Kidney epithelial cell (primary cell): ENCODE measurements at places on chromosomes 2 and 18. TPM values are rescaled to one million over a fixed set of nuclear protein-coding genes. Genes with fewer than 3 reads are reported as not detected.
A peak's percentile ranks its signal among the peaks of the same experiment; 100 is the strongest.

Gene AQP4
- under 0.01 TPM in 1 of 2 replicates, not detected in the other for total RNA-seq

Gene IGFBP2
- total RNA-seq, result 298 and 307 TPM in 2 replicates

Gene ABCB11
- not detected in 2 replicates for total RNA-seq

Gene ACOXL
- 0.58 and 1.6 TPM in 2 replicates for total RNA-seq

Gene NAT8
- not detected in 2 replicates for total RNA-seq

Gene CKAP2L
- 2.5 and 5.6 TPM in 2 replicates for total RNA-seq

Gene SLC38A11
- total RNA-seq, result 0.46 TPM in 1 of 2 replicates, not detected in the other

Gene KIF5C
- total RNA-seq, result 7.0 and 8.7 TPM in 2 replicates

Gene PLEKHM3
- 6.3 and 11.2 TPM in 2 replicates for total RNA-seq

Gene HJURP
- 6.5 and 13.4 TPM in 2 replicates for total RNA-seq

Gene SLC4A1AP
- 25.0 and 26.4 TPM in 2 replicates for total RNA-seq

- DNase-seq, result no peak
Observed at GRCh38 chr18:50832754-50833153, 12.9 kb upstream of the MRO start.

DNA sequence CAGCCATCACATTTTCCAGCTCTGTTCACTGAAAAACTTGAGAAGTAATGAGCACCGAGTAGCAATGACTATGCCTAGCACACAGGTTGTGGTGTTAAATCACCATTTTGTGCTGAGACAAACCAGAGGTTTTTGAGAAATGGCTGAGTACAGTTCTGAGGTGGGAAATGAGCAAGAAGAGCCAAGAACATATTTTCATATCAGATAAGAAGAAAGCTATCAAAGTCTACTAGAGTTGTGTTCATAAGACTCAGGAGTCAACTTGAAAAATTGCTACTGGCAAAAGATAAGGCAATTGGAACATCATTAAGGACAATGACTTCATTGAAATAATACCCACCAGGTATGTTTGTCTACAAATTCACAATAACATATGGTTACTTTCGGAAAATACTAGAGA, 108.1 kb downstream of the RIT2 start:
- DNase-seq, result no peak

DNA sequence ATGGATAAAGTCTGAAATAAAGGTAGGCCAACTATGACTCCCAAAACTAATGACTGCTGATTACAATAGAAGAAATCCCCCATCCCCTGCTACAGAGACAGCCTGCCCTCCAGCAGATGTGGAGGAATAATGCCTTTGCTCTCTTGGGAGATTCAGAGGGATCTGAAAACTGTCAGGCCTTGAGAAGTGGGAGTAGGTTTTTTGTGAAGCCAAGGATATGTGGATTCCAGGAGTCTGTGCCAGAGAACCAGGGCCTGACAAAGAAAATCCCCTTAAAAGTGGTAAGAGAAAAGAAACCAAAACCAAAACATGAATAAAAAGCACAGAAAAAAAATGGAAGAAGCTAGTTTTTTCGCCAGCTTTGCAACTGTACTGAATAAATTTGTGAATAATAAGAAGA, 397.6 kb downstream of the ZNF521 start:
- DNase-seq, result no peak

- peak; percentile 21 for DNase-seq
Observed at GRCh38 chr2:156083763-156084493, 248.6 kb downstream of the NR4A2 start.

DNA sequence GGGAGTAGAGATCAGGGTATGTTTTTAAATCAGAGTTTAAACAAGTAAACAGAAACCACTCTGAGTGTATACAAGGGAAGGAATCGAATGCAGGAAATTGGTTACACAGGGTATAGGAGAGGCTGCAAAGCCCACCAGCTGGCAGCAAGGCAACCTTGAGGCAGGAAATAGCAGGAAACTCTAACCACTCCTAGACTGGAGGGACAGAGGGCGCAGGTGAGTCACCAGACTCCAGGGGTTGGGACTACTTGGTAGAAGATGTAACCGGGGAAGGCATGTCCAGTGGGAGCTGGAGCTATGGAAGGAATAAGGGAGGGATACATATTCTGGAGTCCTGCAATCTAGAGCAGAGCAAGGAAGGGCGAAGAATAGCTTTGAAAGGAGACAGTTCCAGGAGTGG, 152.3 kb downstream of the MEIS1 start:
- DNase-seq, result no peak

- DNase-seq, result peak; percentile 50
Observed at GRCh38 chr18:73283788-73284187, 416.0 kb upstream of the NETO1 start.

GRCh38 chr2:447902-448665, 160.2 kb upstream of the ALKAL2 start:
- DNase-seq, result no peak

DNA sequence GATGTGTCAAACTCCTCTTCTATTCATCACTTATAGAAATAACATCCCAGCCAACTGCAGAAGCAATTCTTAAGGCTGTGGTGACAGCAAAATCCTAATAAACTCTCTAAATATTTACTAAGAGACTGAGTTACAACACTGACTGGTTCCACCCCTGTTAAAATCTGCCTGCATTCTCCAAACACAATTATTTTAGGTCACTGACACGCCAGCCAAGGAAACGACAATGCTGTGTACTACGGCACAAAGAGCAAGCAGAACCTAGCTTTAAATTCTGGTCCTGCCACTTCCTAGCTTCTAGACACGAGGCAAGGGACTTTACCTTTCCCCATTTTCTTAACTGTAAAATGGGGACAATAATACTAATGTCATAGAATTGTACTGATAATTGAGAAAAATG, 4.1 kb downstream of the CYRIA start:
- DNase-seq, result no peak

DNA sequence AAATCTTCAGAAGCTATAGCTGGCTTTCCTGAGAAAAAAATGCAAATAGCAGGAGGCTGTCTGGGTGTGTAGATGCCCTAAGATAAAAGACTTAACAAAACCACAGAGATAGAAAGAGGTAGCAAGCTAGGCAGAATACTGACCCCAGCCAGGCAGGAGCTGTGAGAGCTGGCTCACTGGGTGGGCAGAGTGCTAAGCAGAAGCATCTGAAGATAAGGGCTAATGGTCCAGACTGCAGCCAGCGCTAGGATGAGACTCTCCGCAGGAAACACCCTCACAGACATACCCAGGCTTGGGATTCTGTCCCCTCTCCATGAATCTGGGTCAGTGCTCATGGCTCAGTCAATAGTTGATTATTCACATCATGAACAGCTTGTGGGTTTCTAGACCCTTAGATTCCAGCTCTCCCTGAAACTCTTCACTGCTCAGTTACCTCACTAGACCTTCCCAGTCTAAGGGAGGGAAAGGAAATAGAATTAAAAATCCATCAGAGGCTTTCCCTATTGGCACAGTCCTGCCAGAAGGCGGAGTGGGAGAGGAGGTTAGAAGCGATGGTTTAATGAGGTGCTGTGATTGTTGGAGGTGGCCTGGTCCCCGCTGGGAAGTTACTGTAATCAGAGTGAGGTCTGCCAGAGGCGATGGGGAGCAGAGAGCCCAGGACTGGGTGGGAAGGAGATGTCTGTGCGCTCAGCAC, 21.4 kb upstream of the CCBE1 start:
- no peak for DNase-seq

DNA sequence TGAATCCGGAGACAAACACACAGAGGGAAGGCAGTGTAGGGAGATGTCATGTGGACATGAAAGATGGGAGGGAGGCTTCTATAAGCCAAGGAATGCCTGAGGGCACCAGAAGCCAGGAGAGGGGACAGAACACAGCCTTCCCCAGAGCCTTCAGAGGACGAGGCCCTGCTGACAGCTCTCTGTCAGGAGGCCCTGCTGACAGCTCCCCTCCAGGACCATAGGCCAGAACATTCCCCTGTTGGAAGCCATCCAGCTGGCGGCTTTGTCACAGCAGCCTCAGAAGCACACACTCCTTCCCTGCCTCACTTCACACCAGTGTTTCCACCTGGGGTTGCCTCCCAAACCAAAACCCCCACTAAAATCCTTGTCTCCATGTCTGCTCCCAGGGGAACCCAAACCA, 171.3 kb upstream of the ID2 start:
- DNase-seq, result no peak

DNA sequence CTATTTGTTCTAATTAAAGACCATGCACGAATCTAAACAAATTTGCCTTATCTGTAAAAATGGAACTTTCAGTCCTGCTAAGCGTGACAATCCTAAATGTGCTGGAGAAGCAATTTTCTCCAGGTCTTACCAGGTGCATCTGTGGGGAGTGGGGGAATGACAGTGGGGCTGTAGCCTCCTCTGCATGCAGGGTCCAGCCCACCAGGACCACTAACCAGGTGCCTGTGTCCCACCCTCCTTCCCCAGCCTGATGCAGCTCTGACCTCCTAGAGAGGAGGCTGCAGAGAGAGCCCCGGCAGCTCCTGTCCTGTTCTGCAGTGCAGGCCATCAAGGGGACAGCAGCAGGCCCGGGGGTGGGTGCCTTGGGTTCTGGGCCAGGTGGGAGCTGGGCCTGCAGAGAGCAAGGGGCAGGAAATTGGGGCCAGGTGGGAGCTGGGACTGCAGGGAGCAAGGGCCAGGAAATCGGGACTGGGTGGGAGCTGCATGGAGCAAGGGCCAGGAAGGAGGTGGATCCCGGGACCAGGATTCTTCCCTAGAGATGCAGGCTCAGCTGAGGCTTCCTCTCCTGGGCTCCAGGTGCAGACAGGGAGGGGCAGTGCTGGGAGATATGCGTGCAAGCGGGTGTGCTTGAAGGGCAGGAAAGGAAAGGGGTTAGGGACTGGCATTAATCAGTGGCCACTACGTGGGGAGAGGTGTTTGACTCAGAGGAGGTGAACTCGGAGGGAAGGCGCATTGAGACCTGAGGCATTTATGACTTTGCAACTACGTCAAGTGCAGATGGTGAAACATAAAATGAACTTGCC, 185.3 kb downstream of the ANKRD30B start:
- no peak for DNase-seq

DNA sequence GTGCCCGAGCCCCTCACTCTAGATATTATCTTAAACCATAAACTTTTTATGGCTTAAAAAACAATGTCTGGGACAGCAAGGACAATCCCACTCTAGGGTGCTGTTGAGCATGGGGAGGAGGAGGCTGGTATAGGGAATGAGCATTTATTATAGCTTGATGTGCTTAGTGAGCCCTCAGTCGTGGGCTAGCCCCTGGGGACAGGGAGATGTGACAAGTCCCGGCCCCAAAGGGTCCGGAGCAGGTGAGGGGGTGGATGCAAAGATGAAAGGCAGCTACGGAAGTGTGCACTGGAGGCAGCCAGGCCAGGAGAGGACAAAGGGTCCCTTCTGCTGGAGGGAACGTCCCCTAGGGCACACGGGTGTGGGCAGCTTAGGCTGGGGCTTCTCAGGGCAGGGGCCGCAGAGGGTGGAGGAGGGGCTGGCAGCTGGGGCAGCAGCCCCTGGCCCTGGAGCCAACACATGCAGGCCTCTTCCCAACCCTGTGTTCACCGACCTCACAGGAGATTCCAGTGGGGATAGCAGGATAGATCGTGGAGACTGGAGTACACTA, 106.3 kb upstream of the GPC1 start:
- no peak for DNase-seq

DNA sequence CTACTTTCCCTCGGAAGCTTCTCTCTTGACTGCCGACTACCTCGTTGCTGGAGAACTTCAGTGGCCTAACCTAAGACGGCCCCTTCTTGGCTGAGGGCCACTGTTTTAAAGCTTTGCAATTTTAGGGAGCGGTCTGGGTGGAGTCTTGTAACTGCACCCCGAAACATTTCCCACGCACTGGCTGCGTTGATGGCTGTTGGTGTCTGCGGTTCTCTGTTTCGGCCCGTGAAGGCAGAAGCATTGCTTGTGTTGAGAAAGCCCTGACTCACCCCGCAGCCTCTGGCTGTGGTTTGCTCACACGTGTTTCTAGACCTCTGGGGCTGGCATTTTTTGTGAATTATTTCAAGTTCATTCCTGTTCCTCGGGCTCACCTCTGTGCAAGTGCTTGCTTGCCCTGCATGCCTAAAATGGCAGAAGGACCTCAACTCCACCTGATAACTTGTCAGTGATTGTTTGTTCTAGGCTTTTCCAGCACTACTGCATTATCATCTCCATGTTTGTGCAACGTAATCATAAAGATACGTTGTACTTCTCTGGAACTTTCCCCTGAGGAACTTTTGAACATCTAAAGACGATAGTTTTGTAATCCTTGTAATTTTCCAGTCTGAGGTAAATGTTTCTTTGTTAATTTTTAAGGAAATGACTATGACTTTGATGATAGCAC, 94.2 kb upstream of the DLX2 start:
- no peak for DNase-seq

DNA sequence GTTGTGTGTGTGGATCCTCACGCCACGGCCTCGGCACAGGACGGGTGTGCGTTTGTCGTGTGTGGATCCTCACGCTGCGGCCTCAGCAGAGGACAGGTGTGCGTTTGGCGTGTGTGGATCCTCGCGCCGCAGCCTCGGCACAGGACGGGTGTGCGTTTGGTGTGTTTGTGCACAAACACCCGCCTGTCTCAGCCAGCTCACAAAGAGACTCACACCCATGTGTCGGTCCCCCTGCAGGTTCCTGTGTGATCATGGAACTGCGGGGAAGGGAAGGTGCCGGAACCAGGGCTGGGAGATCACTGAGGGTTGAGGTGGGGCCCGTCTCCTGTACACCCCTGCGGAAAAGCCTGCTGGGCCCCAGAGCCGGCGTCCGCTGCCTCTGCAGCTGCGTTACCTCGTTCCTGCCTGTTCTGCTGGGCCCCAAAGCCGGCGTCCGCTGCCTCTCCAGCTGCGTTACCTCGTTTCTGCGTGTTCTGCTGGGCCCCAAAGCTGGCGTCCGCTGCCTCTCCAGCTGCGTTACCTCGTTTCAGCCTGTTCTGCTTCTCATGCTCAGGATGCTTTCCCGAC, 53.6 kb downstream of the CTDP1 start:
- DNase-seq, result no peak

- no peak for DNase-seq
Observed at GRCh38 chr2:238862701-238863100, 14.8 kb downstream of the TWIST2 start.

DNA sequence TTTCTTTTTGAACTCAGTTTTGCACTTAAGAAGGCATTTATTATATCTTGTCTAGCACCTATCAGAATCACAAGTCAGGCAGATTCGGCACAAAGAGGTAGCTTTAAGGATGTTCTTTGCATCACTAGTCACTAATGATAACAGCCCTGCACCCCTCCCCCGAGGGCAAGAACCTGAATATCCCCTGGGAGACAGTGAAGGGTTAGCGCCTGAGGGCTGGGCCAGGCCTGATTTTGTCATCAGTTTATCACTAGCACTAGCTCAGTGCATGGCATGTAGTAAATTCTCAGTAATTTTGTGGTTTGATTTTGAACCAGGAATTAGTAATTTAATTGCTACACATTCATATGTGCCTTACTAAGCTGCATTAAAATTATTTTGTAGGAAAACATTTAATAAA, 23.9 kb upstream of the HS6ST1 start:
- DNase-seq, result no peak

- DNase-seq, result no peak
Observed at GRCh38 chr18:2304378-2305175, 266.7 kb downstream of the METTL4 start.

- DNase-seq, result no peak
Observed at GRCh38 chr2:37670378-37671008, 949 bp downstream of the CDC42EP3 start.

GRCh38 chr18:22536558-22536957, 118.8 kb upstream of the CTAGE1 start:
- DNase-seq, result no peak

- no peak for DNase-seq
Observed at GRCh38 chr18:62353170-62353569, 28.1 kb downstream of the TNFRSF11A start.
